ENCODE measurements at places on chromosomes 1 and 21.

- peak; percentile 58 for DNase-seq
Observed at GRCh38 chr1:51569284-51570062, 47.4 kb upstream of the OSBPL9 start.

GRCh38 chr1:224393294-224393693, 36.6 kb downstream of the CNIH4 start:
- no peak for DNase-seq

DNA sequence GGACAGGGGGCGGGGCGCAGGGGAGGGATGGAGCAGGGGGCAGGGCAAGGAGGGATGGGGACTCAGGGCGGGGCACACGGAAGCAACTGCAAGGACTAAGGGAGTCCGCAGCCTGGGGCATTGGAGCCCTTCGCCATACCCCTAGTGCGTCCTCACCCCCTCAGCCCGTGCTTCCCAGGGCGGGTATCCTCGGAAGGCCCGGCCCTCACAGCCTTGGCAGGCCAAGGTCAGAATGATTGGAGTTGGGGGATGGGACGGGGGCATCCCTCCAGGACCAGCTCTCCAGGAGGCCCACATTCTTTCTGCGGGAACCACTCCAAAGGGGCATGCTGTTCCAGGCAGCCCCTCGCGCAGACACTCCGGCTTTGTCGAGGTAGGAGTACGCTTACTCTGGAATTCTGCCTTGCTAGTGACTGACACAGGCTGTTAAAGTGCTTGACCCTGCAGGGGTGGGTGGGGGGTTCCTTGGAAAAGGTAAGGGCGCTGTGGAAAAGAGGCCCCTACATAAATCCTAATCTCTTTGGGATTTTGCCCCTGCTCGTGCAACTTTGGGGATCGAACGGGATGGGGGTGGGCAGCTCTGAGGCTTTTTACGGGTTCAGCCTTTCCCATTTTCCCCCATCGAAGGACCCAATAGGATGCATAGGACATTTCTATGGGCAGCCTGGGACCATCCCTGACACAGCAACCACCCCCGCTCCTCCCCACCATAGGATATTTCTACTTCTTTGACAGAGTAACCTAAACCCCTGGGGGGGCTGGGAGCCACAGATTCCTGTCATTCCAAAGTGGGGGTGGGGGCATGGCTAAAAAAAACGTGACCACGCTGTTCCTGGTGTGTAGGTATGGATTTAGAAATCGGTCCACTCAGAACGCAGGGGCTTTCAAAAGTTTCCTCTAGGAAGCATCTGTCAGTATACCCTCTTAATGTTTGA, 738 bp upstream of the TRIM11 start:
- DNase-seq = no peak

- peak; percentile 73 for DNase-seq
Observed at GRCh38 chr1:148353461-148354283, 129.4 kb downstream of the PPIAL4G start.

GRCh38 chr1:82690411-82690810, 889.7 kb downstream of the ADGRL2 start:
- DNase-seq = no peak

DNA sequence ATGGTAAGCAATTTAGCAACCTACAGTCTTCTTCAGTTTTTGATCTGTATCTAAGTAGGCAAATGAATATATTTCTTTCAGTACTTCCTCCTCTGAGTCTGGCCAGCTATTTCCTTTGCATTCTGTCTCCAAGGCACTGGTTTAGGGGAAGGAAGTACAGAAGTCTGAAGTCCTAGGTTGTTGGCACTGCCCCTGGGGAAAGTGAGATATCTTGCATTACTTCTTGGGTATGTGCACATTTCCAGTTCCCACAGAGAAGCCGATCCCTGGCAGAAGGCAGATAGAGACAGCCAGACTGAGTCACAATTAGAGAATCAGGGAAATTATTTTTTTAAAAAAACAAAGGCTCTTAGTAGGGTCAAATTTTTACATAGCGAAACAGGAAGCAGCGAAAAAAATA, 98.8 kb downstream of the RASAL2 start:
- peak; percentile 69 for DNase-seq

DNA sequence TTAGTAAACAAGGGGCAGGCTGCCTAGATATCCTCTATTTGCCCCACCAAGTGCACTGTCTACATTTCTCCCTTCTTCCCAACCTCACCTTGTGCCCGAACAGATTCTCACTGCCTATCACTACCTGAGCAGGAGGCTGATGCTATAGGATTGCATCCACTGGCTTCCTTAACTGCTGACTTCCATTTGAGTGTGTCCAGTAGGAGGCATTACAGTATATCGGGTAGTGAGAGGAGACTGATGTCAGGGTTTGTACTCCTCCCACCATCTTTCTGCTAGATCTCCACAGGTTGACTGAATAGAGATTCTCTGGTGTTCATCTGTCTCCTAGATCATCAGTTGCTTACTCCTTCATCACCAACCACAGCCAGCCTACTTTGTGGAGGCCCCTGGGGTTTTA, 796.3 kb downstream of the LRRIQ3 start:
- DNase-seq = no peak

DNA sequence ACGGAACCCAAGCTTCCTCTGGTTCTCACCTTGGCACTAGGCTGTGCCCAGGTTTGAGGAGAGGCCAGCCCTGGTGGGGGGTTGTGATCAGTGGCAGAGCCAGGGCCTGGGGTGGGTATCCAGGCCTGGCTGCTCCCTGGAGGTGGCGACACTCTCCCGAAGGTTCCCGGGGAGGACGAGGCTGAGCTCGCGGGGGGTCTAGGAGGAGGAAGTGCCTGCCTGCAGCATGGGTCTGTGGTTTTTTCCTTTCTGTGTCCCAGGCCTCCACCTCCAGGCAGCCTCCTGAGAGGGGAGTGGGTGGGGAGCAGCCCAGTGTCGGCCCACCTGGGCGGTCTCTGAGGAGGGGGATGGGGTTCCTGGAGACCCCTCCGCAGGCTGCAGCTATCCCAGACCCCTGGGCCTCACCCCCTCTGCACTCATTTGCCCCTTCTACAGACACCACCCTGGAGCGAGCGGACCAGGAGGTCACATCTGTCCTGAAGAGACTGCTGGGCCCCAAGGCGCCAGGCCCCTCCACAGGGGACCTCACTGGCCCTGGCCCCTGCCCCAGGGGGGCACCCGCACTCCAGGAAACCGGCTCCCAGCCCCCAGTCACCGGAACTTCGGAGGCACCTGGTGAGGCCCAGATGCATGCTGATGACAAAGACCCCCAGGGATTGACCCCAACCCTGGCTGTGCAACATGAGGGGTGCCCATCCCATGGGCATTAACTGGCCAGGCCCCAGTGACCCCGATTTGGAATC, 44.3 kb downstream of the TRIM11 start:
- no peak for DNase-seq

DNA sequence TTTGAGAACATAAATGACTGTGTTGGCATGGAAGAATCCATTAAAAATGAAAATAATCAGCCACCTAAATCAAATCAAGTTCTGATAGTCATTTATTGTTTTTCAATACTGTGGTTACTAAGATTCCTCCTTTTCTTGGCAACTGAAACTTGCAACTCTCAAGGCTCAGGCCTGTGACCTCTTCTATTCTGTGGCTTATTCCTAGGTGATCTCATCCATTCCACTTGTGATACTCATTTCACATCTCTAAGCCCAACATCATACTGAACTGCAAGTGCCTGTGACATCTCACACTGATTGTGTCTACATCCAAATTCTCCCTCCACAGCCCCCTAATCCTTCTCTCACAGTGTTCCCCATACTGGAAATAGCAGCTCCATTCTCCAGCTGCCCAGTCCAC, 4.8 kb upstream of the ST6GALNAC5 start:
- no peak for DNase-seq

GRCh38 chr1:93692983-93693591, 11.4 kb upstream of the BCAR3 start:
- peak; percentile 91 for DNase-seq

GRCh38 chr1:72442262-72442661, 159.9 kb upstream of the NEGR1 start:
- no peak for DNase-seq

GRCh38 chr21:36437745-36438128, 42.2 kb downstream of the CLDN14 start:
- DNase-seq = peak; percentile 52

- no peak for DNase-seq
Observed at GRCh38 chr1:156260896-156261295, 13.0 kb upstream of the PAQR6 start.

DNA sequence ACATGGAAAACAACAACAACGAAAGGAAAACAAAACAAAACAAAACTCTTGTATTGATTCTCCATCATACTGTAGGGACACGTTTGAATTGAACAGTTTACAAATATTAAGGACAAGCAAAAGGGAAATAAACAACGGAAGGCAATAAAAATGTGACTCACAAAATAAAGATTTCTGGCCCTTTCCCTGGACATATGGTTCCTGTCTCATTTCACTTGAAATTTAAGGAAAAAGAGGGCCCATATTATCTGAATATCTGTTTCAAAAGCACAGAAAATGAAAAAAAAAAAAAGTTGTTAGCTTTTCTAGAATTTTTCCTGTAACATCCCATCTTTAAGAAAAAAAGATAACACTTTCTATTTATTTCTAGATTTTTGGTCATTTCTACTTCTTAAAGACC, 3.6 kb upstream of the PKN2 start:
- peak; percentile 62 for DNase-seq

DNA sequence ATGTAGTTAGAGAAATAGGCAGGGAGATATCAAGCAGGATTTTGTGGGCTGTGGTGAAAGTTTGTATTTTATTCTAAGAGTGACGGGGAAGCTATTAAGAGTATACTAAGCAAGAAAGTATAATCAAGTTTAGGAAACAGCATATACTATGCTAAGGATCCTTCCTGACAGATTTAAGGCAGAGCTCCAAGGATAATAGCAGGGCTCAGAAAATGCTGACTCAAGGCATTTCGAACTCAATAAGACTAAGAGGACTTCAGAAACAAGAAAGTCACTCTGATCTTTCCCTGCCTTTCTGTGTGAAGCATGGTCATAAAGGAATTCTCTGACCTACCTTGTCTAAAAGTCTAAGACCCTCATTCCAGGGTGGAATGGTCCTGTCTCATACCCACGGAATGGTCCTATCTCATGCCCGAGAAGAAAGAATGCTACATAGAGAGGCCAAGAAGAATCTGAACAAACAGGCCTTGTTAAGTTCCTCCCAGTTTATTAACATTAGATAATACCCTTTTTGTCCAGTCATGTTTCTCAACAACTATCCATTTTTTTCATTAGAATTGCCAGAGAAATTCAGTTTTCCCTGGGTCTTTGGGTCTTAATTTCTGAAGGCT, 59.1 kb downstream of the HFM1 start:
- no peak for DNase-seq

DNA sequence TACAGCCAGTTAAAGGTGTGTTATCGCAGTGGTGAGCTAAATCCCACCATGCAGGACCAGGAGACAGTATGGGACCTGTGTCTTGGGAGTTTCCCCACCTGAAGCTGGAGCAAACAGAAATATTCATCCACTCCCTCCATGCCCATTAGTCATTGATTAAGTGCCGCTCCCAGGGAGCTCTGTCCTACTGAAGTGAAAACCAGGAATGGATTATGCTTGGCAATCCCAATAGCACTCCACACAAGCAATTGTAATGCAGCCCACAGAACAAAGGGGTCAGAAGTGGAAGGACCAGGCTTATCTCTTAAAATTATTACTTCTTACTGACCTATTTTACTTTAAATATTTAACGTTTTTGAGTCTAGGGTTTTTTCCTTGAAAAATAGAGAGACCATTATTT, 1005.4 kb downstream of the ADGRL2 start:
- DNase-seq = no peak

GRCh38 chr1:163388970-163389369, 67.2 kb downstream of the NUF2 start:
- DNase-seq = no peak

- DNase-seq = peak; percentile 0
Observed at GRCh38 chr21:22120616-22121266, 1122.5 kb downstream of the NCAM2 start.

- DNase-seq = no peak
Observed at GRCh38 chr1:16055613-16056520, 12.3 kb downstream of the CLCNKB start.

DNA sequence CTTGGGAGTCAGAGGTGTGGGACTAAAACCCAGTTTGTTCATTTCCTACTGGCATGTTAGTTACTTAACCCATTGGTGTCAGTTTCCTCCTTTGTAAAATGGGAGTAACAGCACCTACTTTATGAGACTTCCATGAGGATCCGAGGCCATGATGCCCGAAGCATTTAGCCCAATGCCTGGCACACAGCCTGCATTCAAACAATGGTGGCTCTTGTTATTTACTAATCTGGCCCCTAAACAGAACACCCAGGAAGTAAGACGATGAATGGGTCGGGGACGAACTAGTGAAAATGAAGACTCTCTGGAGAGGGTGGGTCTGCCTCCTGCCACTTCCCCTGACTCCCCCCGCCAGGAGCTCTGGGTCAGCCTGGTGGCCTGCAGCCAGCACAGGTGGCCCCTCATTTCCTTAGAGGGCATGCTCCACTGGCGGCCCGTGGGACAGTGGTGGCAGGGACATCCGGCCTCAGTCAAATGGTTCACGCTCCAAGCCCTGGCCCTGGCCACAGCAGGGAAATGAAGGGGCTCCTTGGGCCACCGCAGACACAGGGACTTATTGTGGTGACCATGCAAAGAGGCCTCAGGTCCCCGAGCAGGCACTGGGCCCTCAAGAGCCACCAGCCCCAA, 9.5 kb upstream of the TAS1R2 start:
- DNase-seq = no peak

DNA sequence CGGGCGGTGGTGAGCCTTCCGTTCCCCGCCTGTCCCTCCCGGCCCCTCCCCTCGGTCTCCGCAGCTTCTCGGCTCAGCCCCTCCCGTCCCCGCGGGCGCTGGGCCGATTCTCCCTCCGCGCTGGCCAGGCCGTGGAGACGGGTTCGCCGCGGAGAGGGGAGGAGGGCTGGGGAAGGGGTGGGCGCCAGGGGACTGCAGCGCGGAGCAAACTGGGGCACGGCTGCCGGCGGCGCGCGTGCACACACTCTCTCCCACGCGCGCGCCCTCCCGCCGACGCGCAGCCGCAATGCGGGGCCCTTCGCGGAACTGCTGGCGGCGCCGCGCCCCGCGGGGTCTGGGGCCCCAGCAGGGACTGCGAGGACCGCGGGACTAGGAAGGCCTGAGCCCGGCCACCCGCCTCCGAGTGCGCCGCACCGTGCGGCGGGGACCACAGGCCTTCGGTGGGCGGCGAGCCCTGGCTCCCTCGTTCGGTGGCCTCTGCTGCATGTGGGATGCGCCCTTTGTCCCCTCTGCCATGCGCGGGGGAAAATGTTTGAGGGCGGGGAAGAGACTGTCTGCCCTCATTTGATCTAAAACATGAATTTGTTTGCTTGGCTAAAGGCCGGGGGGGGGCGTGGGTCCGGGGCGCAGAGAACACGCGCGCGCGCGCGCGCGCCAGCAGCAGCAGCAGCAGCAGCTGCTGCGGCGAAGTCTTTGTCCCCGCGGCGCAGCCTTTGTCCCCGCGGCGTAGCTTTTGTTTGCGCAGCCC, 90.7 kb upstream of the VAMP3 start:
- DNase-seq = peak; percentile 53

GRCh38 chr21:32834211-32834915, 62.8 kb upstream of the PAXBP1 start:
- DNase-seq = no peak

DNA sequence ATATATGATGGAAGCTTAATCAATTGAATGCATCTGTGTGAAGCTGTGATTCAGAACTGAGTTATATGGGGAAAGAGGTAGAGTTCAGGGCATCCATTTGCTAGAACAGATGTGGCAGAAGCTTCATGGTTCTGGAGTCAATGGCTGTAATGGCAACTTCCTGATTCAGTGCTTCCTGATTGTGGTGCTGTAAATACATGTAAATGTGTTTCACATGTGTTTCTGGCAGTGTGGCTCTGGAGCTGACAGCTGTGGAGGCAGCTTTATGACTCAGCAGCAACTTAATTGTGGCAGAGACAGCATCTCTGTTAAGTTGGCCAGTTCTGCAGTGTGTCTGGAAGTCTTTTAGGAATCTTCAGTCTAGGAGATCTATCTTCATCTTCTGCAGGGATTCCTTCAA, 226.6 kb upstream of the ZRANB2 start:
- peak; percentile 86 for DNase-seq
